Eye (tissue), 1 donor: ENCODE measurements at places on chromosomes 2 and 18.
A peak's percentile ranks its signal among the peaks of the same experiment; 100 is the strongest.

- DNase-seq = no peak
These were observed 172.0 kb downstream of the INHBB start for GRCh38 chr2:120517751-120518469.

GRCh38 chr2:65353046-65353445 lies 79.4 kb downstream of the SPRED2 start:
- DNase-seq = no peak

DNA sequence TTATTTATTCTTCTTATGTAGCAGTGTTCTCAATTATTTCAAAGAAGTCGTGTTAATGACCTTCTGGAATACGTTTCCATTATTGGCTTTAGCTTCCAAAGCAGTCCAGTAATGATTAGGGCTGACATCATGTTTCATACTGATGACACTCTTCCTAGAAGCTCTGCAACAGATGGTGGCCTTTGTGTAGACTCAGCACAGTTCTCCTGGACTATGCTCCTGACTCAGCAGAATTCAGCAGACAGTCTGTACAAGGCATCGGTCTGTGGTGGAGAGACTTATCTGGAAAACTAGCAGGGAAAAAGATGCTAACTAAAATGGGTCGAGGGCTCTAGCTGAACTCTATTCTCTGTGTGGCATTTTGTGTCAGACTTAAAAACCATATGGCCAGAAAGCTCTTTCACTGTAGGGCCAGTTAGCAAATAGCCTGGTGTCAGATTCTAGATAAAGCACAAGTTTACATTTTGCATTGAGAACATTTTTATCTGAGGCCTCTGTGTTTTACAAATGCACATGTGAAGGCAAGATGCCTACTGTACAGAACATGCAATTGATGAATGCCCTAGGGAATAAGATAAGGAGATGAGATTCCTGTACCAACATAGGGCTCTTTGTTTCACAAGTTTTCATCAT lies 35.1 kb downstream of the GULP1 start:
- DNase-seq = peak; percentile 72

DNA sequence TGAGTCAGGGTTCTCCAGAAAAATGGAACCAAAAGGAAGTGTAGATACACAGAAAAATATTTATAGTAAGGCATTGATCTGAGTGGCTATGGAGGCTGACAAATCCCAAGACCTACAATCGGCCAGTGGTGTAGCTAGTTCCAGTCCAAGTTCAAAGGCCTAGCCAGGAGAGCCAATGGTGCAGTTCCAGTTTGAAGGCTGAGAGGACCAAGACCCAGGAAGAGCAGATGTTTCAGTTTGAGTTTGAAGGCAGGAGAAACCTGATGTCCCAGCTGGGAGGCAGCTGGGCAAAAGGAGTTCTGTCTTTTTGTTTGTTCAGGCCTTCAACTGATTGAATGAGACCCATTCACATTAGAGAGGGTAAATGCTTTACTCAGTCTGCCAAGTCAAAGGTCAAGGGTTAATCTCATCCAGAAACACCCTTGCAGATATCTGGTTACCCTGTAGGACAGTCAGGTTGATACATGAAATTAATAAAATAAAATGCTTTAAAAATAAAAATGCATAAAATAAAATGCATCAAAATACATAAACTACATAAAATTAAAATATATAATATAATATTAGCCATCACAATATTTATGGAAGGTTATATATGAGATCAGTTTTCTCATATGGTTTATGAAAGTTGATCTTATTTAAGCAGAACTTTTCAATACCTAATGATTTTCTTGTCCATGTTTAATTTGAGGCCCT lies 38.7 kb downstream of the KCNE4 start:
- no peak for DNase-seq

- DNase-seq = no peak
These were observed 91.7 kb downstream of the ACTR3 start for GRCh38 chr2:113981404-113982134.

- DNase-seq = no peak
These were observed 126.7 kb downstream of the TMX3 start for GRCh38 chr18:68588169-68588568.

DNA sequence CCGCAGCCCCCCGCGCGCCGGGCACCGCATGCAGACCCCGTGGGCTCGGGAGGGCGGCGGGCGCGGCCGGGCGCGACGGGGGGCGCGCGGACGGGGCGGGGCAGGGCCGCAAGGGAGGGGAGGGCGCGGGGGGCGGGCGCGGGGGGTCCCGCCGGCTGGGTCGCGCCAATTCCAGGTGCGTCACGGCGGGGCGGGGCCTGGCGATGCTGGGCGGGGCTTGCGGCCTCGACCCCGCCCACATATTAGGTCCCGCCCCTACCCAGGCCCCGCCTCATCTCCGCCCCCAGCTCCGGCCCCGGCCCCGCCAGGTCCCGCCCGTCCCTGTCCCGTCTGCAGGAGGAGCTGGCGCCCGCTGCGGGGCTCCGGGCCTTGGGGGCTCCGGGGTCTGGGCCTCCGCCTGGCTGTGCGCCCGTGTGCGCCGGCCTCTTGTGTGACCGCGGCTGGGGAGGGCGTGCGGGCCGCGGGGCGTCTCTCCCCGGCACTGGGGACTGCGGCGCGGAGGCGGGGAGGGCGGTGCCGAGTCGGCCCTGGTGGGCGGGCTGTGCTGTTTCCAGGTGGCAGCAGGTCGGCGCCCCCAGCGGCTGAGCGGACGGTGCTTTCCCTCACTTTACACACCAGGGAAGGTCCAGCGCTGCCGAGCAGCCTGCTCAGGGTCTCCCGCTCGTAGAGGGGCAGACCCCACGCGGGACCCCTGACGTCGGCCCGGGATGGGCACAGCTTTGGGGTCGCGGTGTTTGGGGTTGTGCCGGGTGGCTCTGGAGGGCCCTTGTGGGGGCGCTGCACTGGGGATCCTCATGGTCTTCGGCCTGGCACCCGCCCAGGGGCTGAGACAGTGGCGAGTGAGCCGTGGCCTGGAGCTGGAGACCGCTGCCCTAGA lies 554 bp downstream of the ING5 start:
- DNase-seq = peak; percentile 95

DNA sequence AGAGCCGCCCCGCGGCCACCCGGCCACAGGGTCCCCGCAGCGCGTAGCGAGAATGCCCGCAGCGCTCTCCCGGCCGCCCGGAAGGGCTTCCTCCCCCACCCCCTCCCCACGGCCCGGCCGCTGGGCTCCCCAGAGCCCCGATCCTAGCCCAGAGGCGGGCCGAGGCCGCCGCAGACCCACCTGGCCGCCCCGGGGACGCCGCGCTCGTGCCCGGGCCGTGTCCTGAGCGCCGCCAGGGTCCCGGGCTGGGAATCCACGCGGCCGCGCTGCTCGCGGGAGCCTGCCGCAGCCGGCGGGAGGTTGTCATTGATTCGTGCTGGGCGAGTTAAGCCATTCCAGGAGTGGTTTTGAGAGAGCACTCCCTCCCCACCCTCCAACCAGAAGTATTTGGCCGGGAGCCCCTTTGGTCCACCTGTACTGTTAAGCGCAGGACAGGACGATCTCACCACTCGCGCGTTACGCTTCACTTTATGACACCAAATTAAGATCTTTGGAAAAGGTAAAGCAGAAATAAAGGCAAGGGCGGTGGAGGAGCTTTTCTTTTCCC lies 206.4 kb upstream of the SMAD2 start:
- DNase-seq = peak; percentile 64

- DNase-seq = no peak
These were observed 52.3 kb upstream of the SEC11C start for GRCh38 chr18:59087391-59087790.

- DNase-seq = peak; percentile 22
These were observed 3.4 kb downstream of the NCOA1 start for GRCh38 chr2:24494410-24494809.

GRCh38 chr18:22545066-22545760 lies 127.5 kb upstream of the CTAGE1 start:
- peak; percentile 53 for DNase-seq

DNA sequence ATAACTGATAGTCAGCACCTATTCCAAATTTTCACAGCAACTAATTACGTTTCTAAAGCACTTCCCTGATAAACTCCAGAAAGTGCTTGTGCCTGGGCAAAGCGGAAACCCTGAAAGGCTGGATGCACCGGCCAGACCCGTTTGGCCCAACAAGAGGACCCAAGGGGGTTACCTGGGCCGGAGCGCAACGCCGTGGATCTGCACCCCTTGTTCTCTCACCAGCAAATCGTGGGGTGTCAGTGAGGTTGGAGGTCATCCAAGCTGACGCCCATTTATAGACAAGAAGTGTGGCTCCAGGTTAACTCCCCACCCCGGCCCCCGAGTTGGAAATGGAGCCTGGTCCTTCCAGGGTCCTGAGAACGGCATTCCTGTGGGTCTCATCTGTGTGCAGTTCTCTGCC lies 167.0 kb upstream of the HDAC4 start:
- DNase-seq = no peak

GRCh38 chr2:238846628-238847418 lies 1.1 kb upstream of the TWIST2 start:
- DNase-seq = peak; percentile 63

GRCh38 chr2:42928161-42928691 lies 135.8 kb upstream of the HAAO start:
- no peak for DNase-seq

DNA sequence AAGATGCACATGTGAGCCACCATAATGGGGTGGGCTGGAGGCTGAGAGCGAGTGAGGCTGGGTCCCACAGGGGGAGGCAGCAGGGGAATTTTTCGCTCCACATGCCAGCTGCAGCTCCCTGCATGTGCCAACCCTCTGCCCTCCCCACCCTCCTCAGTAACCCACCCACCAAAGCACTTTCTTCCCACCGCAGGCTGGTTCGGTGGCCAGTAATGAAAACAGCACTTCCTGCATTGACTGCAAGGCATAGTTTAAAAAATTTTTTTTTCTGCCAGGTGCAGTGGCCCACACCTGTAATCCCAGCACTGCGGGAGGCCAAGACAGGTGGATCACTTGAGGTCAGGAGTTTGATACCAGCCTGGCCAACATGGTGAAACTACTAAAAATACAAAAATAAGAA lies 147.5 kb upstream of the TTC39C start:
- no peak for DNase-seq

DNA sequence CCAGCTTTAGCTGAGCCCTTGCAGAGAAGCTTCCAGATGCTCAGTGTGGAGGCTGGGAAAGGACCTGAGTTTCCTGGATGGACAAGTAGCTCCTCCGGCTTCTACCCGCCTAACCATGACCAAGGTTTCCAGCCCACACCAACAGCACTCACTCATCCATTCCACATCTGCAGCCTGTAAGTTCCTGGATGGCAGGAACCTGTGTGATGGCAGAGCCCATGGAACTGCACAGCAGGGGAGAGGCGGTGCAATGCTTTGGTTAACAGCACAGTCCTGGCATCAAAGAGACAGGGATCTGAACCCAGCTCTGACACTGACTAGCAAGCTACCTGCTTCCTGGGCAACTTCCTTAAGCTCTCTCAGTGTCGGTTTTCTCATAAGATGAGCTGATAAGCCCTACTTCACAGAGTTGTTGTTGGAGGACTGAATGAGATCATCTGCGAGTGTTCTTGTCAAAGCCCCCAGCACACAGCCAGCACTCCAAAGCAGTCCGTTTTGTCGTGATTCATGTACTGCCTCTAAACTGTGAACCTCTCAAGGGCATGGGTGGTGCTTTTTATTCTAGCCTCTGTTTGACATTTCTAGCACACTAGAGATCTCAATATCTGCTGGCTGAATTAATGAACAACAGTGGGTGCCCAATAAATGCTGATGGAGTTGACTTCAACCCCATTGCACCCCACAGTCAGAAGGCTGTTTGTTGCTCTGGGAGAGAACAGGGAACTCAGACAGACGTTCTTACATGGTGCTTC lies 41.6 kb upstream of the OTOF start:
- DNase-seq = no peak

DNA sequence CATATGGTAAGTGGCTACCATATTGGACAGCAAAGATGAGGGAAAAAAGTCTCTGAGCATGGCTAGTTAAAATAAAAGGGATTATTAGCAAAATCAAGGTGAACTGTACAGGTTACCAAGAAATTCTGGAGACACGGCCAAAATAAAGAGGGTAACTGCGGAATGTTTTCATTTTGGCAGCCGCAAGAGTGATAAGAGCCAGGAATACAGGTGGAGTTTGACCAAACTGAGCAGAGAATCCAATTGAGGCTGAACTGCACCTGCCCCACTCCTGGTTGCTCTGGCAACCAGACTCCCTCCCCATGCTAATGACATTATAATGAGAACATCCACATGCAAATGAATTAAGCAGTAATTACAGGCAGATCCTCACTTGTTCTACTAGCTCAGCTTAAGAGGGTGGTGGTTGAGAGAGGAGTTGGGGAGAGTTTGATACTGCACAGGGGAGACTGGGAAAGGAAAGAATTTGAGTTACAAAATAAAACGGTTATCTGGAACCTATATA lies 18.8 kb upstream of the EPHA4 start:
- DNase-seq = no peak

- DNase-seq = no peak
These were observed 43.3 kb upstream of the ITM2C start for GRCh38 chr2:230821261-230821990.

DNA sequence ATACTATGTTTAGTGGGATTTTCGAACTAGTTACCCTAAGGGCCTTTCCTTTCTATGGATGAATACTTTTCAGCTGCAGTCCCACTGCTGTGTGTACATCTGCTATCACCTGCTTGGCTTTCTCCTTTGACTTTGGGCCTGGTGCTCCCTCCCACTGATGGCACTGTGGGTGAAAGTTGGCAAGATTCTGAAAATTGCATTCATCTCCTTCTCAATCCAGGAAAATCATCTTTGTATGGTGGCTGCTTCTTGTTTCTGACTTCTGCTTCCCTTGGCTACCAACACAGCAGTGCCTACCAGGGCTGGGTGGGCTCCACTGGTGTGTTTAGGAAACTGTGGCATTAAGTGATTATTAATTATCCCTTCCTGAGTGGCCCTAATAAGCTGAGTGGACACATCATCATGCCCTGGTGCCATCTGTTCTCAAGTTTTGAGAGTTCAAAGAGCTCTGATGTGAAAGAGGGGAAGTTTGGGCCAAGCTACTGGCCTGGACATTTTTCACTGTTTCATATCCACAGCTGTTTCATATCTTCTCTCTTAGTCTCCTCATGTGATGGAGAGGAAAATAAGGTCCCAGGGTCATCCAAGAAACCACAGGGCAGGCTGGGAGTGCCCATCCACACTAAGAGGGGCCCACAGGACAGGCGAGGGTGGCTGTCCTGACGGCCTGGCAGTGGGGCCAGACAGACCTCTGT lies 16.7 kb downstream of the HK2 start:
- DNase-seq = no peak

- no peak for DNase-seq
These were observed 1.9 kb upstream of the CD226 start for GRCh38 chr18:69949538-69949936.

- DNase-seq = no peak
These were observed 389.6 kb downstream of the ADCYAP1 start for GRCh38 chr18:1294229-1294628.

DNA sequence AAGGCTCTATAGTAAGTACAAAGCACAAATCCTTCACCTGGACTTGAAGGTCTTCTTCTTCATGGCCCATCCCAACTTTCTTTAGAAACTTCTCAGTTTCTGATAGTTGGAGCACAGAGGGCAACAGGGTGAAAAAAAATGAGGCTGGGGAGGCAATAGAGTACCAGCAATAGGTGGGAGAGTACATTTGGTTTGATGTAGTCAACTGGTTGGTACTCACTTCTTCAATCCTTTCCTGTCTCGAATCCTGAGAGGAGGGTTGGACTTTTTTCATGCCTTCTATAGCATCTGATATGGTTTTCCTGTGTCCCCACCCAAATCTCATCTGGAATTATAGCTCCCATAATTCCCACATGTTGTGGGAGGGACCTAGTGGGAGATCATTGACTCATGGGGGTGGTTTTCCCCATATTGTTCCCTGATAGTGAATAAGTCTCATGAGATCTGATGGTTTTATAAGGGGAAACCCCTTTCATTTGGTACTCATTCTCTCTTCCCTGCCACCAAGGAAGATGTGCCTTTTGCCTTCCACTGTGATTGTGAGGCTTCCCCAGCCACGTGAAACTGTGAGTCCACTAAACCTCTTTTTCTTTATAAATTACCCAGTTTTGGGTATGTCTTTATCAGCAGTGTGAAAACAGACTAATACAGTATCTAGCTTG lies 75.9 kb upstream of the LCLAT1 start:
- no peak for DNase-seq
